ENCODE measurements at places on chromosomes 1 and 21.

DNA sequence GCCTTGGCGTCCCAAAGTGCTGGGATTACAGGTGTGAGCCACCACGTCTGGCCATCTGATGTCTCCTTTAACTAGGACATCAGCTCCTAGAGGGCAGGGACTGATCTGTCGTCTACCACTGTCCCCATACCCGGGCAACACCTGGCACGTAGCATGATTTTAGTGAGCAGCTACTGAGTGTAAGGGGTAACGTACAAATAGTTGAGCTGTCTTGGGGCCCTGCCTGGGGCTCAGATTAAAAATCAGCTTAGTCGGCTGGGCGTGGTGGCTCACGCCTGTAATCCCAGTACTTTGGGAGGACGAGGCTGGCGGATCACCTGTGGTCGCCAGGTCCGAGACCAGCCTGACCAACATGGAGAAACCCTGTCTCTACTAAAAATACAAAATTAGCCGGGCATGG, 1.8 kb downstream of the SRM start:
- no peak for DNase-seq

DNA sequence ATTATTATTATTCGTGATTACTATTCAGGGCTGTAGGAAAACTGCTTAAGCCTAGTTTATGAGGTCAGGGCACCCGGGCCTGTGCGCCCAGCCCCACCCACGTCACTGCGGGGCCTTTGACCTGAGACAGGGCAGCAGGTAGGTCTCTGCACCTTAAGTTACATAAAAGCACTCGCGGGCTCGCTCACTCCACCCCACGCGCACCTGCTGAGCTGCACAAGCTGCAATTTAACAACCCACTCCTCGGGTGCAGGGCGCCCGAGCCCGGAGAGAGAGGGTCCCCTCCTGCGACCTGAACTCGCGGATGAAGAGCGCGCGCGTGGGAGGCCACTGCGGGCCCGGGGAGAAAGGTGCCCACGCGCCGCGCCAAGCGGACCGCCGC, 477 bp downstream of the ICMT start:
- no peak for DNase-seq

DNA sequence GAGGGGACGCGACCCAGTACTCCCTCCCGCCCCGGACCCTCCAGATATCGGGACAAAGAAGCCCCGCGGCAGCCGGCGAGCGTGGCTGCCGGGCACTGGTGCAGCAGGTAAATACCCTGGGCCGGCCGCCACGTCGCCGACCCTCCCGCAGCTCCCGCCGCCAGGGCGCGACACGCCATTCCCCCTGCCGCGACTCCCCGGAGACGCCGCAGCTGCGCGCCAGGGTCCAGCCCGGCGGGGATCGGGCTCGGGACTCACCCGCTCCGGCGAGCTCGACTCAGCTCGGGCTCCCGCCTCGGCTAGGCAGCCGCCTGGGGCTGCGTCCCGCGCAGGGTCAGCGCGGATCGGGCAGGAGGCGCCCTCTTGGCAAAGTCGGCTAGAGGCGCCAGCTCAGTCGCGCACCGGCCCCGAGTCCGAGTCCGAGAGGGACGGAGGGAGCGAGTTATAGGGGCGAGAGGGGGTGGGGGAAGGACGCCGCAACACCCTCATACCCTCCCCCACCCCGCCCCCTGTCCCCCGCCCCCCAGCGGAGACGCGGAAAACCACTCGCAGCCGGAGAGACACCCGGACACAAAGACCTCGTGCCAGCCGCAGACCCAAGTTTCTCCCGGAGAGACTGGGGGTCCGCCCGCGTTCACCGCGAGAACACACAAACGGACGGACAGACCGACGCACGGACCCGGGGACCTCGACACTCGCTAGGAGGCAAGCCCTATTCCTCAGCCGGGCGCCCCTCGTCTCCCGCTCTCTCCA, 985 bp downstream of the SYT6 start:
- no peak for DNase-seq

- DNase-seq = no peak
Observed at GRCh38 chr1:170402476-170403311, 129.3 kb upstream of the GORAB start.

DNA sequence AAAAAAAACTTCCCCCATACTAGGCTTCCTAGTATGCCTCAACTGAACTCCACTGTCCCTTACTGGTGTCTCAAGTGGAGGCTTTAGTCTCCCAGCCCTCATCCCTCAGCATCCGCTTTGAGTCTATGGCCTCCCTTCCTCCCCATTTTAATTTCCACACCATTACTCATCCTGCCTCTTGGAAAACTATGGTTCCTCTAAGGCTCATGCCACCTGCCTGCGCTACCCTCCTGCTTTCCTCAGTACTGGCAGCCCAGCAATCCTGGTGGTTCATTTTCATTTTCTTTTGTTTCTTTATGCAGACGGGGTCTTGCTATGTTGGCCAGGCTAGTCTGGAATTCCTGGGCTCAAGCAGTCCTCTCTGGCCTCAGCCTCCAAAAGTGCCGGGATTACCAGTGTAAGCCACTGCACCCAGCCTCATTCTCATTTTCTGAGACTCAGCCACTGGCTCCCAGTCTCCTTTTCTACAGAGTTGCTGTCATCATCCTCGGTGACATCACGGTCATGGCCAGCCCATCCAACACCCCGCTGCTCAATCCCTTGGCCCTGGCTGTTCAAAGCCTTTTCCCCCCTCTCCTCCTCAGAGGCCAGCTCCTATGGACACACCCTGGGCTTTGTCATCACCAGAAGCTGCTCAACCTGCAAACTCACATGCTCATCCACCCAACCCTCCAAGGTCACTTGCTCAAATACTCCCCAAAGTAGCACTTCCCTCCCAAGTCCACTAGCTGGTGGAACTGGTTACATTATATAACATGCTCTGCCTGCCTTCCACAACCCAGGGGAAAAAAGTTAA, 2.3 kb upstream of the PMVK start:
- DNase-seq = no peak

DNA sequence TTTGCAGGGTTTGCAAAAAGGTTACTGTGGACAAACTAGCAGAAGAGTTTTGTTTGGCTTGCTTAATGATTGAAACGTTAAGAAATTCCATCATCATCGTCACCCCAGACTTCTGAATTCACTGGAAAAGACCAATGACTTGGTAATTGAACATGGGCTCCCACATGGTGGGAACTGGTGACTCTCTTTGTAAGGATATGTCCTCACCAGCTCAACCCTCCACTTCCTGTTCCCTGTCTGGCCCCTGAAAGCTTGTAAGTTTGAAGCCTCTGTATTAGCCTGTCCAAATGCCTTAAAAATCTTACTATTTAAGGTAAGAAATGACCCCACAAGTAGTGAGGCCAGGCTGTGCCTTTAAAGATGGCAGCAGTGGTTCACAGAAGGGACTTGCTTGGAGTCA, 9.7 kb downstream of the SYT6 start:
- no peak for DNase-seq

DNA sequence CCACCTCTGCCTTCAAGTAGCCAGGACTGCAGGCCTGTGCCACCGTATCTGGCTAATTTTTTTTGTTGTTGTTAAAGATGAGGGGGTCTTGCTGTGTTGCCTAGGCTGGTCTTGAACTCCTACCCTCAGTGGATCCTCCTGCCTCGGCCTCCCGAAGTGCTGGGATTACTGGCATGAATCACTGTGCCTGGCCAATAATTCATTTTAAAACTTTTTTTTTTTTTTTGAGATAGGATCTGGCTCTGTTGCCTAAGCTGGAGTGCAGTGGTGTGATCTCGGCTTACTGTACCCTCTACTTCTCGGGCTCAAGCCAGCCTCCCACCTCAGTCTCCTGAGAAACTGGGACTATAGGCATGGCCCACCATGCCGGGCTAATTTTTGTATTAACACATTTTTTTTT, 3.5 kb downstream of the CDC73 start:
- DNase-seq = no peak

GRCh38 chr1:192846950-192847349, 38.1 kb downstream of the RGS2 start:
- no peak for DNase-seq

GRCh38 chr1:86696522-86696921, 7.9 kb upstream of the SH3GLB1 start:
- no peak for DNase-seq

GRCh38 chr1:174008269-174008668, 13.9 kb downstream of the RC3H1 start:
- DNase-seq = no peak

DNA sequence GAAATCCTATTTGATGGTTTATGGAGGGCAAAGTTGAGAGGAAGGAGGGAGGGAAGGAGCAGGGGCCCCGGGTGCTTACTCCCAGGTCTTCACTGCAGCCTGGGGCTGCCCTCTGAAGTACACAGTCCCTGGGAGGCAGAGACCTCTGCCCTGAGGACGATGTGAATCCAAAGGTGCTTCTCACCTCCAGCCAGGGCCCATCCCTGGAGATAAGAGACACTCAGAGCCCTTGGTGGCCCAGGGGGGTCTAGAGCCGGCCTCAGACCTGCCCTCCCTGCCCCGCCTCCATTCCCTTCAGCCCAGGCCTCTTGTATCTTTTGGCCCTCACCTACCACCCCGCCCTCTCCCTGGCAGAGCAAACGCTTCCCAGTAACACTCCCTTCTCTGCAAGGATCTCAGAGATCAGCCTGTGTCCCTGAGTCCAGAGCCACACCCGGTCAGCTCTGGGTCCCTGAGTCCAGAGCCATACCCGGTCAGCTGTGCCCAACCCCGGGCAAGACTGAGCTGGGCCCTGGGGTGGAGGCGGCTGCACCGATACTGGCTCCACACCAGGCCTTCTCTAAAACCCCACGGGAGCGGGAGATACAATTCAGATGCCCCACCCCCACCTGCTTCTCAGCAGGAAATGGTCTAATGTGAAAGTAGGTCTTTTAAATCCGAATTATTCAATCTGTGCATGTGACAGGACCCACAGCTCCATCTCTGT, 3.6 kb upstream of the GNB1 start:
- DNase-seq = no peak

- peak; percentile 49 for DNase-seq
Observed at GRCh38 chr1:6205849-6206519, at the start of gene RNF207. RNF207 (plus strand) TSS chr1:6206119; CDS start chr1:6206536, 417 bp downstream.

DNA sequence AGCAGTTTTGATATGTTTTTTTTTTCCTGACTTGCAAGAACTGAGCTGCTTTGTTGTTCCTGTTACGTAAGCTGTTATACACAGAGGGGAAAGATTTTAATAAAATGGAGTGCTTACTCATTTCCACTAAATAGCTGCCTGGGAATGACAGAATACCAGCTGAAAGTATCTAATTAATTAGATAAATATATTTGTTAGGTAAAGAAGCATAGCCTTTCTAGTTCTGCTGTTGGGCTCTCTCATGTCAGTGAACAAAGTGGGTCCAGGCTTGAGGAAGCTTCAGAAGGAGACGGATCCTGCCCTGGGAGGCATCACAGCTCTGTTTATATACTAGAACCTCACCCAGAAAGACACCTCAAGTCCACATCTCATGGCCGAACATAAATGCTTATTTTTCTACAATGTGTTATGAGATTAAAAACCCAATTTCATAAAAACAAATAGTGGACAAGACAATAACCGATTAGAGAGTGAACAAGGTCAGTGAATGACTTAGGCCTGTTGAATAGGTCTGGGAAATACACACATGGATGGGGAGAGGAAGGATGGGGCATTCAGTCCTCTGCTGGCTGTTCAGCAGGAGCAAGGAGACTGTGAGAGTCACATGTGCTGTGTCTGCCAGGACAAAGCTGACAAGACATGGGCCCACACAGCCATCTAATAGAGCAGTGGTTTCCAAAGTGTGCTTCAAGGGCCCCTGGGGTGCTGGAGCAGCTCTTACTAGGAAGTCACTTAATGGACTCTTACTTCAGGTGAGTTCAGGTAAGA, 20.6 kb downstream of the TRAF5 start:
- no peak for DNase-seq

DNA sequence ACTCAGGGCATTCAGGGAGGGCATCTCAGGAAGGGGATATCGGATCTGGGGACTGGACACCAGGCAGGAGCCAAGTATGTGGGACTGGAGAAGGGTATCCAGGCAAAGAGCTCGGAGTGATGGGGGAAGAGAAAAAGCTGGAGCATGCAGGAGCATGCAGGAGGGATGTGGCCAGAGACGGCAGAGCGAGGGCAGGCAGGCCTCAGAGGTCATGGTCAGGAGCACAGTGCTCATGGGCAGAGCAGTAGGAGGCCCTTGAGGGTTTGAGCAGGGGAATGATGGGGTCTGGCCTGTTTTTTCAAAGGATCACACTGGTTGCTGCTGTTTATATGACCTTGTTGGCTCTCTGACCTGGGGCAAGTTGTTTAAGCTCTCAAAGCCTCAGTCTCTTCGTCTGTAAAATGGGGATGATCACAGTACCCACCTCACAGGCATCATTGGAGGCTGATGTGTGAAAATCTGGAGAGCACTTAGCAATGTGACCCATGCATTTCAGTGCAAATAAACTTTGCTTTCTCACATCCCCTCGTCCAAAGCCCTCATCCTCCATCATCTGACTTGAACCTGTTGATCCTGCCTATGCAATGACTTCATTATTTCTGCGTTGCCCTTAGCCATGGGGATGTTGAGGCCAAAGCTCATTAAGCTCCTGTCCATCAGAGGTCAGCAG, 273.1 kb downstream of the MATN1 start:
- no peak for DNase-seq

DNA sequence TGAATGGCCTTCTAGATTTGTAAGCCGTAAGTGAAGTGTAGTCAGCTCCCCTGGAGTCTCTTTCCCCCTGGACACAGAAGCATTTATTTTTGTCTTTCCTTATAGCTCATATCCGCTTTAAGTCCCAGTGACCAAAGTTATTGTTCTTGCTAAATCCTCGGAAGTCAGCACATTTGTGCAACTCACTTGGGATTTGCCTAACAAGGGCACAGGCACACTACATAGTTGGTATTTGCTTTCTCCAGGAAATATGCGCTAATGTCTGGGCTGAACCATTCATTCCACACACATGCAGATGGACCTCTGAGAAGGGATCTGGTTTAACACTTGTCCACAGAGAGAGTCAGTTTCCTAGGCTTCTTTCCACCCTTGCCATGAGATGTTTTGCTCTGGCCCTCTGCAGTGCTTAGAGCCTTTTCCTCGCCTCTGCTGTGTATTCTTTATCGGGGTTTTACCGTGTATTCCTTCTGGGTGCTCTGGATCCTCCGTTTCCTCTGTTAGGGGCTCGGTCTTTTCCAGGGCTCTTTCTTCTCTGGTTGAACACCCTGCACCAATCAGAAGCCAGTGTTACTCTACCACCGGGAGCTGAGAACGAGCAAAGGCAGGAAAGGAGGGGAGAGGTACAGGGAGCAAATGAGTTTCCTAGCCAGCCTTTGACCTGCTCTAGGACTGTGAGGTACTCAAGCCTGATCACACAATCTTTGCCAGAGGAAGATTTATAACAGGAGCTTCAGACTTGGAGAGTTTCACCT, 72.4 kb downstream of the ABCA4 start:
- no peak for DNase-seq

GRCh38 chr1:21259316-21260076, 30.8 kb downstream of the ECE1 start:
- no peak for DNase-seq

Data from CD4-positive, alpha-beta T cell treated with Interleukin-6 at 100 ng/mL for 8 hours (primary cell).